ENCODE measurements at places on chromosomes 5 and 9.

DNA sequence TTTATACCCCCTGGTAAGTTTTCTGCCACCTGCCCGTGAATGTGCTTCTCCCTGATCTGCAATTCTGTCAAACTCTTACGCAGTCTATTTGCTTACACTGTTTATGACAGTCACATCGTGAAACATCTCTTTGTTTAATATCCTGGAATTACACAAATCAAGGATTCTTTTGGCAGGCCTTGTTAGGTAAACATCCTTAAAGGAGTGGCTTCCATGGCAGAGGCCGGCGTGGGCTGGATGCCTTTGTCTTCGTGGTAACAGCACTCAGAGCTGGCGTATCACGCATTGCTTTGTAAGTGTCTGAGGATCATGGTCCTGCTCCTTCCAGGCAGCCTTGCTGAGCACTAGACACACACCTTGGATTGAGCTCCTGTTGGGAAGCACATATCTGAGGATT, 145.7 kb downstream of the IRX1 start:
- no peak for DNase-seq

DNA sequence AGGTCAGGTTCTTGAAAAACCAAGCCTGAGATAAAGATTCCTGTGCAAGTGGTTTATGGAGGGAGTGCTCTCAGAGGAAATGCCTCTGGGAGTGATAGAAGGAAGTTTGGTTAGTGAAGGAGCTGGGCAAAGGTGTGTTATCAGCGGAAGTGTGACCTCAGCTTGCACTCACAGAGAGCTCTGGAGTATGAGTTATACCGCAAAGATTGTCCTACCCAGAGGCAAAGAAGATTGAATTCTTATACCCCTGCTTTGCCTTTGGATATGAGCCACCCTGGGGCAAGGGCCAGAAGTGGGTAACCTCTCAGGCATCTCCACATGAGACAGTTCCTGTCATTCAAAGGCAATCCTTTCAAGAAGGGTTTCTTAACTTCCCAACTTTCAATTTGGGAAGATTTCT, 145.6 kb downstream of the MUSK start:
- DNase-seq = no peak

- no peak for DNase-seq
These were observed 2.5 kb downstream of the PTPDC1 start for GRCh38 chr9:94086486-94087345.

DNA sequence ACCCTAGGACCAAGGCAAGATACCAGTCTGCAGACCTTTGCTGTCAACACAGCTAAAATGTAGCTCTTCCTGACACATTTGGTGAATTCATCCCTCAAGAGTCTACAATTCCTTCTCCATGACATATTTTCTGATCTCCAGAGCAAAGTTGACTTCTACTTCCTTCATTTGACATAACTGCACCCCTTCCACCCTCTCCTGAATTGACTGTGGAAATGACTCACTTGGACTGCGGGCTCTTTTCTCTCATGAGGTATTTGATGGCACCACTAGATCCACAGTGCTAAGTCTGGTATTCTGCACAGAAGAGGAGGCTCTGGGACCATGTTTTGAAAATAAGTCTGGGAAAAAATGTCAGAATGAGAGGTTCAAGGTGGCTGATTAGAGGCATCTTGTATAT, 338.4 kb upstream of the TRPC7 start:
- no peak for DNase-seq

DNA sequence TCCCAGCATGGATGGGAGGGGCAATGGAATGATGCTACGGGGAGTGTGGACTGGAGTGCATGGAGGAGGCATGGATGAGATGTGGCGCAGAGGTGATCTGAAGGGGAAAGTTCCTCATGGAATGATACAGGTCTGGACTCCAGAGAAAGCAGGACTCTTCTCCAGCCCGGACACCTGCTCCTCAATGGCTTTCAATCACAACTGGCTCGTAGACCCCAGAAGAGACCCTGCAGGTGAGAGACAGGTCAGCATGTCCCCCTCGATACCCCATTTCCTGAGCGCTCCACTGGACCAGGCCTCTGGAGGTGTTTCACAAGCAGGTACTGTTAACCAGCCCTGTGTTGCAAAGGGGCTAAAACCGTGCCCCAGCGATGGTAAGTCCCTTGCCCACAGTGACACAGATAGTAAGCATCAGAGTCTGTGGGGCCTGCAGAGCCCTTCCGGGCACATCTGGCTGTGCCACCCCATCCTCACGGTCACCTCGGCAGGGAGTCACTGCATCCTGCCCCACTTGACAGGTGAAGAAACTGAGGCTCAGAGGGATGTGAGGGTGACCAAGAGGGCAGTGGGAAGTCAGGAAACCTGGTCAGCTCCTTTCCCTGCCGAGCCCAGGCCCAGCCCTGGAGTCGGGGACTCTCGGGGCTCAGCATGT, 5.5 kb upstream of the DPM2 start:
- DNase-seq = no peak

DNA sequence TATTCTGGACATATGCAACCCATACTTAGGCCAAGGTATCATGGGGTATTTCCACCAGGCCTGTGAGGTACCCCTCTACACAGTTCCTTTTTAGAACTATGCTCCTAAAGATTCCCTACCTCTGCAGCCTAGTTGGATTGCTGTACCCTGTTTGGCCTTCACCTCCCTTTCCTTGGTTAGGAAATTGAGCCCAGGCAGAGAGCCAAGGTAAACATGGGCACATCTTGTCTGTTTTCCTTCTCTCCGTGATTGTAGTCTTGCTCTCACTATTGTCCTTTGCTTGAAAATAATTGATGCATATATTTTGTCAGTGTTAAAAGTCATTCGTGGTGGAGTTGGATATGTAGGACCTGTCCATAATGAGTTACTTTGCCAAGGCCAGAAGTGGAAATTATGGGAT, 26.7 kb downstream of the BDP1 start:
- DNase-seq = no peak

- DNase-seq = no peak
These were observed 12.6 kb downstream of the LMBRD2 start for GRCh38 chr5:36138900-36139683.

DNA sequence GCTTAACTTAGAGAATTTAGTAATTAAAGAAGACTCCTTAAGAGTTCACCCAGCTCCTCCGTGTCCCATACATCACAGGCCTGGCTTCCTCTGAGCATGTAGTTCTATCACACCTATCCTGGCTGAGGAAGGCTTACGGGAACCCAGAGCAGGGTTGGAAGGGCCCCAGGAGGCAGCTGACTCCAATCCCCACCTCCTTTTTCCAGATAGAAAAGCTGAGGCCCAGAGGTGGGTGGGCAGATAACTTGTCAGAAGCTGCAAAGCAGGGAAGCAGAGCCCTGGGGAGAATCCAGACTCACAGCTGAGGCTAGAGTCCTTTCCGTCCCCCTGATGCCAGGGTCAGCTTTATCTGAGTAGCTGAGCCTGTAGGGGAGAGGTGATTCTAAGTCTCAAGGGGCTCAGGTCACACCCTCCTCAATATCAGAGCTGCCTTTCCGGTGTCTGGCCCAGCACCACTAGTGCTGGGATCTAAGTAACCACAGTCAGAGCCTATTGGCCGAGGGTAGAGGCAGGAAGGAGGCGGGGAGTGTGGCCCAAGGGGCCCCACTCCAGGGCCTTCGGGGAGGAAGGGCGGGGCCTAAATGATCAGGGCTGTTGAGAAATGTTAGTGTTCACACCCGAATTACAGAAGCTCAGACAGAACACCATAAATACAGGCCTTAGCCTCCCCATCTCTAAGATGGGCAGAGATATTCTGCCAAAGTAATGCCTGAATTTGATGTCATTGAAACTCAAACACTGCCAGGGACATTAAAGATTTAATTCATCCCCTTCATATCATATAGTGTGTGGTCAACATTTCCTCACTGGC, 9.9 kb downstream of the CCDC69 start:
- no peak for DNase-seq

All from H1 (cell line).